IMR-90 (cell line): ENCODE measurements at places on chromosomes 12 and 14. TPM values are rescaled to one million over a fixed set of nuclear protein-coding genes. Genes with fewer than 3 reads are reported as not detected.

PIWIL1 gene
- not detected in 2 replicates for polyA plus RNA-seq

DNA sequence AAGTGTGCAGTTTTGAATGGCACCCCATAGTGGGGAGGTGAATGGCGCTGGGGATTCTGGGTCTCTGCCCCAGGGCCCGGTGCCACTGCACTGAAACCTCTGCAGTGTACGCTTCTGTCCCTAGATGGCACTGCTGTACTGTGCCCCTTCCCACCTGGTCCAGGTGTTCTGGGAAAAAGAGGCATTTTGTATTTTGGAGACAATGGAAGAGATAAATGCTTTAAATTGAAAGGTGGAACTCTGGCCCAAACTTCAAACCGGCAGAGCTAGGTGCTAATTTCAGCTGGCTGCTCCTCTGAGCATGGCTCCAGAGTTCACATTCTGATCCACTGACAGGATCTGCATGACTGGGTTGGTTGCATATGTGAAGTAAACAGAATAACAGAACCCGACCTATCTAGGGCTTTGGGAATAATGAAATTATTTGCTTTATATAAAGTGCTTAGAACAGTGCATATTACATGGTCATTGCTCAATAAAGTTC is 52.2 kb downstream of the KRT80 start:
- peak; percentile 55 for DNase-seq

DNA sequence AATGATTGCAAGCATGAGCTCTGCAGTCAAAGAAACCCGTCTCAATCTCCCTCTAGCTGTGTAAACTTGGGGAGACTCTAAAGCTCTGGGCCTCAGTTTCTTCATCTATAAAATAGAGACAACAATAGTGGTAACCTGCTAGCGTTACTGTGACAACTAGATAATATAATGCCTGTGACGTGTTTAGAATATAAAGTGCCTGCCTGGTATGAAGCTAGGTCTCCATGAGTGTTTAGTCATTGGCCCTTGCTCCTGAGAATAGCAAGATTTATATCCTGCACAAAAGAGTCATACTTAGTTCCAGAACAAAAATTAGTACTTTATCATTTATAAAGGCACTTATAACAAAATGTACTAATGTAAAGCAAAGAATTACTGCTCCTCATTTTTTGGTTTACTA is 8.8 kb upstream of the DCP1B start:
- peak; percentile 43 for DNase-seq

LALBA gene
- polyA plus RNA-seq = not detected in 2 replicates

MORN3 gene
- 0.22 and 0.37 TPM in 2 replicates for polyA plus RNA-seq

DNA sequence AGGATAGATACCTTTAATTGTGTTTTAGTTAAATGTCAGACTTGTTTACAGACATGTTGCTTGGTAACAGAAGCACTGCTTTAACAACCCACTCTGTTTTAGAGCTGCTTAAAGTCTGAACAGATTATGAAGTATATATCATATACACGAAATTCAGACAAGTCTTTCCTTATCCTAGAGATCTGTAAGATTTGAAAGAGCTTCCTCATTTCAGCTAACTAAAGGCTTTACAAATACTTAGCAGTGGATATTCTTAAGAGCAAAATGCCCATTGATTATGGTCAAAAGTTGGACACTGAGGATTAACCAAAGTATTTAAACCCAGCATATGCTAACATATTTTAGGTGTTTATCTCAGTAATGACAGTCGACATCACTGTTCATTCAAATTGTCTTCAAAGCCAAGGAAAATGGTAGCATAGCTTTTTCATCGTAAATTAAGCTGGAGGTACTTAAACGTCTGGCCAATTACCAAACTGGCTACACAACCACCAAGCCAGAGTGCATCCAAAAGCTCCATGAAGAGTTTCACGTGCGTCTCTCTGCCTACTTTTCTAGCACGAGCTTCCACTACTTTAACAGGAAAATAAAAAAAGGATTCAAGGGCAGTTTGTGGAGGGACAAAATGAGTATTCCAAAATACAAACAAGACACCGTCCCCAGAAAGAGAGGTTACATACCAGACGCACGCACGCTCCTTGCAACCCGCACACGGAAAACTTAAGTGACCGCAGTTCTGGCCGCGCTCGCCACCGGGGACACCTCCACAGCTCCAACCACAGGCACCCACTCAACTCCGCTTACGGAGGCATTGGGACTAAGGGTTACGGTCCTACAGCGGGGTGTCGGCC is 565 bp downstream of the CEP83 start:
- DNase-seq = peak; percentile 48

DNA sequence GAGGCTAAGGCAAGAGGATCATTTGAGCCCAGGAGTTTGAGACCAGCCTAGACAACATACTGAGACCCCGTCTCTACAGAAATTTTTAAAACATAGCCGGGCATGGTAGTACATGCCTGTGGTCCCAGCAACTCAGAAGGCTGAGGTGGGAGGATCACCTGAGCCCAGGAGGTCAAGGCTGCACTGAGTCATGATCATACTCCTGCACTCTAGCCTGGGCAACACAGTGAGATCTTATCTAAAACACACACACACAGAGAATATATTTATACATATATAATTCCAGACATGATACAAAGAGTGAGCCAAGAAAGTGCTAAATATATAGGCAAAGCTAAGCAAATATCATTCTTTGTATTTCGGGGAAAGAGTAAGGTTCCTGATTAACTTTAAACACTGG is 9.4 kb downstream of the ZFC3H1 start:
- no peak for DNase-seq

RFX4 gene
- not detected in 2 replicates for polyA plus RNA-seq

GRCh38 chr12:123367511-123367910 is 2.9 kb upstream of the SBNO1 start:
- DNase-seq = no peak

DNA sequence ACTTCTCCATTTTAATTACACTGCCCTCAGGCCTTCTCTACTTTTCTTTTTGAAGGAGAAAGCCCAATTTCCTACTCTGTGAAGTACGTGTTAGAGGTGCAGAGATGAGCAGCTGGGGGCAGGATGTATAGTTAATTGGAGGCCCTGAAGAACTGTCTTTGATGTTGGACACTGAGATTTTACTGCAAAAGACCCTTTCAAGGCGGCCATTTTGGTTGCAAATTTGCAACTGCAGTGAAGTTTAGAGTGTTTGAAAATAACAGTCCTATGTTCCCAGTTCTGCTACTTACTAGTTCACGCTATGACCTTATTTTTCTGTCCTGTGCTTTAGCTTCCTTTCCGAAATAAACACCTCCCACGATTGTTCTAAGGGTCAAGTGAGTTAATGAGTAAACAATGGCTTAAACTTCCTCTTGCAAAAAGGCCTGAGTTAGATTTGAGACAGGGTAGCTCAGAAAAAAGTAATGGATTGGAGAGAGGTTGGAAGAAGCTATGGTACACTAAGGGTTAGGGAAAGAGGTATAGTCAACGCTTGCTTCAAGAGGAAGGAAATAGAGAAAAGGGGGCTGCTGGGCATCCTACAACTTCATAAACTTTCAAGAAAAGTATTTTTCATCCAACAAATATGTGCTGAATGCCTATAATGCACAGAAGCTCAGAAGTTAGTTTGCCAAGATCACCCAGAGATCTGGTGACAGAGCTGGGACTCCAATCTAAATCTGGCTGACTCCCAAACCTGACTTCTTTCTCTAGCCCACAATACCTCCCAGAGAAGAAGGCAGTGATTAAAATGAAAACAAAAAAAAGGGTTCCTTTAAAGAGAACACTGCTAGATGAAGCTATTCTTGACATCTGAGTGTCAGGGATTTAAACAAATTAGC is 26.4 kb upstream of the DICER1 start:
- DNase-seq = no peak

- peak; percentile 19 for DNase-seq
Observed at GRCh38 chr14:55332654-55333570, 61.7 kb downstream of the FBXO34 start.

TEP1 gene
- 9.8 and 10.7 TPM in 2 replicates for polyA plus RNA-seq

HOXC10 gene
- polyA plus RNA-seq = 0.15 TPM in 1 of 2 replicates, not detected in the other

- peak; percentile 48 for DNase-seq
Observed at GRCh38 chr12:116066381-116067230, 210.9 kb downstream of the MED13L start.

GRCh38 chr12:64545081-64545382 is 65.3 kb upstream of the RASSF3 start:
- DNase-seq = no peak

HOTAIR gene
- polyA plus RNA-seq = not detected in 2 replicates

DNA sequence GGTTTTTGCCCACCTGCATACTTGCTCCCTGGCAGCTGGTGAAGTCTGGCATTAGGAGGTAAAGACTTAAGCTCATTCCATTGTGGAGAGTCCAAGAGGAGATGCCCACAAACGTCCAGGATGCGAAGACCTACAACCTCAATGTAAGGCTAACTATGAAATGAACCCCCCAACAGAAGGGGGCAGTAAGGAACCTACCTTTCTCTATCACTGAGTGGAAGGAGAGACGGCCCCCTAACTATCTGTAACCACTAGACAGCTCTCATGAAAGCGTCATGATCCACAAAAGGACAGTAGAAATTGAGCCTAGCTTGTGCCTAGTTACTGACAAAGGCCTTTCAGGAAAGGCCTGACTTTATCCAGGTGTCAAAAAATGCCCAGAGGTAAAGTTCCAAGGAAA is 55.3 kb downstream of the ZFYVE21 start:
- DNase-seq = no peak

GRCh38 chr12:104722601-104723534 is 235.2 kb downstream of the SLC41A2 start:
- no peak for DNase-seq

DNA sequence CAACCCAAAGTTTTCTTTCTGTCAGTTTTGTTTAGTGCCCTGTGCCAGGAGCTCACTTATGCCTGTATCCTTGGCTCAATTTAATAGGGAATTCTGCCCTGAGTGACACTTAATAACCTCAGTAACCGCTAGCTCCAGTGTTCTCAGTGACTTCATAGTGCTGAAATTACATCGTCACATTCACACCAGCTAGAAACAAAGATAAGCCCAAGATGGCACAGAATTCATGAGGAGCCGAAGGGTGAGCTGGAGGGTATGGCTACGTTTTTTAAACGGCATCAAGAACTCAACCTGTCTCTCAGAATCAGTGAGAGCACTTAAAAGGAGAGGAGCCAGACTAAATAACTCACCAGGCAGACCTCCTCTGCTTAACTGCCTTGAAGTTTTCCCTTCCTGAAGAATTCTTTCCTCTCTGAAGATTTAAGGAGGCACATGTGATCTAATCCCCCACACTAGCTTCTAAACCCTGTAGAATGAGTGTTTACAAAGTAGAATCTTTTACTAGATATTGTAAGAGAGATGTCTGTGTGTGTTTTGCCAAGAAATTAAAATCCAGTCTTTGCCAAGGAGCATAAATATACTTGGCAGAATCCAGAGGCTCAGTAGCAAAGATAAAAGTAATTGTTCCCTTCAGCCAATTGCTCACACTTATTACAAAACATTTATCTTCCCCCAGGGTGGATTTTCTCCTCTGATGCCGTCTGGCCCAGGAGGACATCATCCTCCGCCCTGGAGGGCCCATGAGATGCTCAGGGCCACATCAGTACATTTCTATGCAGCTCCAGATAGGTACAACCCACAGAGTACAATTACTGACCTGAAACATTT is 37.3 kb downstream of the PTGER2 start:
- peak; percentile 57 for DNase-seq

DIABLO gene
- 67.0 and 69.7 TPM in 2 replicates for polyA plus RNA-seq

DNA sequence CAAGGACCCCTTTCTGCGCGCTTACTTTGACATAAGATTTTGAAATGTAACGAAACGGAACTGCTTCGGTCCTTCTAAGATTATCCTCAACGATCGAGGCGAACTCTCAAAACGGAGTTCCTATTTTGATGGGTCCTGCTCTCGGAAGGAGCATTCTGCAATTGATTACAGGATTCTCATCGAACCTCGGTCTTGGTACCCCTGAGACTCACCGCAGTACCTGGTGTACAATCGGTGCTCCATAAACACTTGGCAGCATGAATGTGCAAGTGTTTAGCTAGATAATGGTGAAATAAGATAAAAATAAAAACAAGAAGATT is 530 bp upstream of the NEMF start:
- no peak for DNase-seq

- no peak for DNase-seq
Observed at GRCh38 chr14:71730471-71730870, 201.8 kb upstream of the RGS6 start.

DNA sequence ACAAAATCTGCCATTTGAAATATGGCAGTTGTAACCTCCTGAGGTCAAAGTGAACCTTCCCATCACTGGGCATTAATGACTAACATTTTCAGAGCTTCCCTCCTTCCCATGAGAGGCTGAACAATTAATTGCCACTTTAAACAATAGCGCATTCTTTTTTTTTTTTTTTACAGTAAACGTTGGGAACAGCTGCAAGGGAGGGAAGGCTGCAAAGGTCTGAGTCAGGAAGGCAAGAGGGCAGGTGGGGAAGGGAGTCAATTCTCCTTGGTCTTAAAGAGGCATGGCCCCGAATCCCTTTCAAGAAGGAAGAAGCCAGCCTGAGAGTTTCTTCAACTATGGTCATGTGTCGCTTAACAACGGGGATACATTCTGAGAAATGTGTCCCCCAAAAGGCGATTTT is 41.0 kb upstream of the PLEKHG3 start:
- DNase-seq = peak; percentile 30

DNA sequence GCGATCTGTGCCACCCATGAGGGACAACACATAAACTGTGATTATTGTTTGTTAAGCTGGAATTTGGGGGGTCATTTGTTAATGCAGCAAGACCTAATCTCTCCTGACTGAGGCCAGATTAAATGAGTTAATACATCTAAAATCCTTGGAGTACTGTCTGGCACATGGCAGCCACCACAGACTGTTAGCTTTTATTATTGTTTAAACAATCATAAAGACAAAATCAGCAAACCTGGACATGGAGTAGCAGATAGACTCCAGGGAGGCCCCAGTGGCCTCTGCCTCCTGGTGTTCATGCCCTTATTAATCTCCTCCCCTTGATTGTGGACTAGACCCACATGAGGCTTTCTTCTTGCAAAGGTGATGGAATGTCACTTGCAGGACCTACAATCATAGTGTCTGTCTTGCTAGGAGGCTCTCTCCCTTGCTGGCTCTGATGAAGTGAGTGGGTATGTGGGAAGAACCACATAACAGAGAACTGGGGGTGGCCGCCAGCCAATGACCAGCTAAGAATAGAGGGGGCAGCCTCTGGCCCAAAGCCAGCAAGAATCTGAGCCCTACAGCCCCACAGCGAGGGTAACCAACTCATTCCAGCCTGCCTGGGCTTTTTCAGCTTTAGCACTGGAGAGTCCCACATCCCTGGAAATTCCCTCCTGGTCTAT is 142.0 kb downstream of the SCARB1 start:
- DNase-seq = peak; percentile 16
